ENCODE measurements at places on chromosomes 2 and 18.

DNA sequence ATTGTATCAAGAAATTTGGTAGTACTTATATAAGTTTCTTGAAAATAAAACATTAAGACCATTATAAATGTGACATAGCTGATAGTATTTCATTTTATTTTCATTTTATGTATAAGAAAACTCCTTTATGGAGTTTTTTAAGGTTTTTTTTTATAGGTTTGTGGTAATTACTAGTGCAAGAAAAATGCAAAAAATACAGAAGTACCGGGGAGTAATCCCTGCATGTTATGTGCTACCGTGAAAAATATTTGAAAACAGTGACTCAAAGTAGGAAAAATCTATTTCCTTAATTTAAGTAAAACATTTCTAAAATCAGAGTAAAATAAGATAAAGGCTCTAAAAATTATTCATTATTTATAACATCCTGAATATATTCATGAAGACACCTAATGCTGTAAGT, 21.6 kb downstream of the ZSWIM2 start:
- DNase-seq = no peak

GRCh38 chr18:48036226-48036625, 105.8 kb upstream of the SMAD2 start:
- DNase-seq = no peak

DNA sequence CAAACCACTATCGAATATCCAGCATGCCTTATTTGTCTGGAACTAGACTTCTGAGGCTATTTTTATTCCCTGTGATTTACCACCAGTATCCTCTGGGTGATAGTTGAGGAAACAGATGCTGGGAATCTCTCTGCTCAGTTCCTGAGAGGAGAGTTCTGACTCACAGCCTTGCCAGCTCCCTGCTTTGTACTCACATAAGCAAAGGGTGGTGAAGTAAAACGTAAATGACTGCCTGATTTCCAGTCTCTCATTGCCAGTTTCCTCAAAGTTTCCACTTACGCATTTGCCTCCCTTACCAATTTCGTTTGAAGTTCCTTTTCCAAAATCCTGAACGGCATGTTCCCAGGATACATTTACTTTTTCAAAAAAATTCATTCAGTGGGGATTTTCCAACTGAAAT, 69.2 kb upstream of the HNRNPA3 start:
- DNase-seq = no peak

- DNase-seq = no peak
These were observed 786.6 kb upstream of the RAB6C start for GRCh38 chr2:129192841-129193253.

GRCh38 chr18:37540424-37541138, 25.0 kb downstream of the CELF4 start:
- DNase-seq = no peak

- peak; percentile 88 for DNase-seq
These were observed 34.3 kb upstream of the TAF1B start for GRCh38 chr2:9809064-9809356.

DNA sequence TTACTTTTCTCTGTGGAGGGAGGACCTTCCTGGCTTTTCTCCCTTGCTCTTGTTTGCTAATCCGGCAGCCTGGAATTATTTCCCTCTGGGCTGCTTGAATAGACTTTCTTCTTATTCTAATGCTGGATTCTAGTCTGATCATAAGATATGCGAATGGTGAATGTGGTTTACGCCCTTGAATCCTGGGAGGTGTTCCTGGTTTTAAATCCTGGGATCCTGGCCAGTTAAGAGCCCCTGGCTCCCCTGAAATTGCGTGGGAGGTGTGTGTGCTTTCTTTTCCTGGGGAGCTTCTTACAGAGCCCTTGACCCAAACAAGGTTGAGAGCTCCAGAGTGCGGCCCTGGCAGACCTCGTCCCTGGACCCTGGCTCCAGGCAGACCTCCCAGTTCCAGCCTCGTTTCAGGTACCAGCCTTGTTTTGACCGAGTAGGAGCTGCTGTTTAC, 2.8 kb downstream of the SH3BP4 start:
- DNase-seq = no peak

GRCh38 chr2:10350761-10351160, 48.1 kb downstream of the HPCAL1 start:
- no peak for DNase-seq

- DNase-seq = no peak
These were observed 121.2 kb downstream of the ZNF521 start for GRCh38 chr18:25230658-25231326.

GRCh38 chr2:55365303-55365702, 54.4 kb downstream of the CCDC88A start:
- no peak for DNase-seq

- DNase-seq = no peak
These were observed 85.5 kb downstream of the ORC4 start for GRCh38 chr2:147934881-147935620.

DNA sequence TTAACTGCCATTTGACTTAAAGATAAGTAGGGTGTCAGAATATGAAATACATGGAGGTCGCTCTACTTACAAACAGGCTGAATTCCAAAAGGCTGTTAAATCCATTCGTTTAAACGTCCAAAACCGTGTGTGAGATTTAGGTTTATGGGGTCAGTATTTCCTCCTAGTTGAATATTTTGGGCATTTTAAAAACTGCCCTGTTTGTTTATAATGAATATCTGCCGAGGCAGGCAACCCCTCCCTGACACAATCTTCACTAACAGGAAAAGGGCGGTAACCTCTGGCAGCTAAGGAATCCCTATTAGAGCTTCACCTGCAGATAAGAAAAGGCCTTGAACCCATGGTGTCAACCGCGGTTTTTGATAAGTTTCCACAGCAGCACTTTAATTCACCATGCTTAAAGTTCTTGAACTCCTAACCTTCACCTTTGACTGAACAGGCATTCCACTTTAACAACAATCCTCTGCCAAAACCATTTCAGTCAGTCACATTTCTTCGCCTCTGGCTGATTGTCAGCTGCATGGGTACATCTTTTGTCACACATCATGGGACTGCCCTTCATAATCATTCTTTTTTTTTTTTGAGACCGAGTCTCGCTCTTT, 17.8 kb downstream of the TRAK2 start:
- DNase-seq = no peak

GRCh38 chr2:37918742-37919186, 6.3 kb upstream of the RMDN2 start:
- no peak for DNase-seq

DNA sequence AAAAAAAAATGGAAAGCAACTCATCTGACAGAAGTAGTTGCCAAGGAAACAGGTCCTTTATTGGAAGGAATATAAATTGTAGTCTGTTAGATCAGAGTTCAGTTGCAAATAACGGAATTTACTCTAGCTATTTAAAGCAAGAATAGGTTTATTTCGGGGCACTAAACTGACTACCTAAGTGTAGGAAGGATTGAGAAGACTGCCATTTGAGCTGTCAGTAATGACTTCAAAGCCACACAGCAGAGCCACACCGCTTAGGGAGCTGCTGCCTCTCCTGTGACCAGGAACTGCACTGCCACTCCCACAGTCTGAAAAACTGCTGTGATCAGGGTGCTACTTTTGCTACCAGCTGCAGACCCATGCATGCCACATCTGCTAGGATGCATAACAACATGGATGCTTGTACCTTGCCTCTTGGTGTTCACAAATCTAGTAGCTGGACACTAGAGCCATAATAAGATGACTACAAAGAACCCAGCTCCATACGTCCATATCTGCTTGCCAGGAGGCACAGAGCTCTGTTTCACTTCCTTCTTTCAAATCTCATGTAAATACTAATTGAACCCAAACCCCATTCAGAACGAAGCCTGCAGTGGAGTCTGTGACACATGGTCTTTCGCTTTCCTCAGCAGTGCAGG, 2.2 kb downstream of the DSG2 start:
- DNase-seq = no peak

GRCh38 chr2:230269715-230270114, 44.2 kb downstream of the SP140 start:
- DNase-seq = no peak

- DNase-seq = no peak
These were observed 1274.0 kb upstream of the CRIM1 start for GRCh38 chr2:35081622-35082015.

- no peak for DNase-seq
These were observed 493.7 kb downstream of the TMX3 start for GRCh38 chr18:68221111-68221724.

- no peak for DNase-seq
These were observed 120.7 kb downstream of the KCNF1 start for GRCh38 chr2:11032396-11032795.

Data from NCI-H510A (cell line).